Smooth muscle cell of the coronary artery (primary cell): ENCODE measurements at places on chromosomes 11 and 22. TPM values are rescaled to one million over a fixed set of nuclear protein-coding genes. Genes with fewer than 3 reads are reported as not detected.

The ADAMTS15 gene
- total RNA-seq: 27.0 and 42.8 TPM in 2 replicates

The HEPN1 gene
- total RNA-seq: 0.08 TPM in 1 of 2 replicates, not detected in the other

The OR2AG1 gene
- total RNA-seq: not detected in 2 replicates

The ISX gene
- total RNA-seq: not detected in 2 replicates

The TRIM48 gene
- not detected in 2 replicates for total RNA-seq

The SCT gene
- total RNA-seq: not detected in 2 replicates

The FLRT1 gene
- under 0.01 TPM in 1 of 2 replicates, not detected in the other for total RNA-seq

The SLC5A12 gene
- not detected in 2 replicates for total RNA-seq

The FOLR1 gene
- total RNA-seq: not detected in 2 replicates

The OR52N4 gene
- total RNA-seq: not detected in 2 replicates

The SLC17A6 gene
- not detected in 2 replicates for total RNA-seq

The SYT12 gene
- 0.23 and 0.83 TPM in 2 replicates for total RNA-seq

The KCNE3 gene
- 0.15 and 16.1 TPM in 2 replicates for total RNA-seq

The TIMP3 gene
- total RNA-seq: 62.1 and 206 TPM in 2 replicates

The YPEL1 gene
- 0.98 and 1.1 TPM in 2 replicates for total RNA-seq

The MMP12 gene
- under 0.01 and 9.1 TPM in 2 replicates for total RNA-seq

The APOBEC3F gene
- 5.3 and 8.1 TPM in 2 replicates for total RNA-seq

The TEAD1 gene
- 24.8 and 56.9 TPM in 2 replicates for total RNA-seq

The INPP5J gene
- total RNA-seq: under 0.01 and 0.15 TPM in 2 replicates

The ST14 gene
- under 0.01 and 0.23 TPM in 2 replicates for total RNA-seq

The TESMIN gene
- 0.08 TPM in 1 of 2 replicates, not detected in the other for total RNA-seq

The BTG4 gene
- not detected in 2 replicates for total RNA-seq

The MUC6 gene
- not detected in 2 replicates for total RNA-seq

The ZNRF3 gene
- 1.9 and 2.3 TPM in 2 replicates for total RNA-seq

The OR10A2 gene
- total RNA-seq: not detected in 2 replicates

The NTM gene
- 16.1 and 16.8 TPM in 2 replicates for total RNA-seq
